ENCODE measurements at places on chromosomes 4 and X.

DNA sequence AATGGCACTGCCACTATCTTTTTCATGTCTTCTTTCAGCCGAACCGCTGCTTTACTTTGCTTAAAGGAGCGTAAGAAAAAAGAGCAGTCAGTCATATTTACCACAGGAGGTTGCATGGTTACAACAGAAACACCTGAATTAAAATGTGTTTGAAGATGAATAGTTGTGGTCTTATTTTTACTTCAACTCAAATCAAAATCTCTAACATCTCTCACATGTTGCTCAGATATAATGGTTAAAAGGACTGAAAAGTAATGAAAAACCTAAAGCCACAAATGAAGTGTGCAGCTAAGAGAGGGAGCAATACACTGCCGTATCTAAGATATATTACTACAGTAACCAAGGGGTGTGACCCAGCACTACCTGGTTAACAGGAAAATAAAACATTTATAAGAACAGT is 27.4 kb downstream of the FAM13A start:
- DNase-seq: no peak

DNA sequence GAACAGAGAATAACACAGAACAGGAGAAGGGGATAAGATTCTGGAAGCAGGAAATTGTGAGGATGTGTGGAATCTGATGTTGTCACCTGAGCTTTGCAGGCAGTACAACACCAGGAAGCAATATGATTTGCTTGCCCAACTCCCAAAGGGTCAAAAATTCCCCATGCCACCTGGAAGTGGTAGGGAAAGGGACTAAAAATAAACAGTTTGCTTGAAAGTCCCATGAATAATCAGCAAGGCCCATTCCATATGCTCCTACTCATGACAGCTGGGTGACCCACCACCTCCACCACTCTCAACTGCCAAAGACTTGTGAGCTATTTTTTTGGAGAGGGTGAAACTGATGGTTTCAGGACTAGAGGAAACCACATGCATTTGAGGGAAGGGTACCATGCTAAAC is 168.4 kb downstream of the KCNIP4 start:
- DNase-seq: no peak

DNA sequence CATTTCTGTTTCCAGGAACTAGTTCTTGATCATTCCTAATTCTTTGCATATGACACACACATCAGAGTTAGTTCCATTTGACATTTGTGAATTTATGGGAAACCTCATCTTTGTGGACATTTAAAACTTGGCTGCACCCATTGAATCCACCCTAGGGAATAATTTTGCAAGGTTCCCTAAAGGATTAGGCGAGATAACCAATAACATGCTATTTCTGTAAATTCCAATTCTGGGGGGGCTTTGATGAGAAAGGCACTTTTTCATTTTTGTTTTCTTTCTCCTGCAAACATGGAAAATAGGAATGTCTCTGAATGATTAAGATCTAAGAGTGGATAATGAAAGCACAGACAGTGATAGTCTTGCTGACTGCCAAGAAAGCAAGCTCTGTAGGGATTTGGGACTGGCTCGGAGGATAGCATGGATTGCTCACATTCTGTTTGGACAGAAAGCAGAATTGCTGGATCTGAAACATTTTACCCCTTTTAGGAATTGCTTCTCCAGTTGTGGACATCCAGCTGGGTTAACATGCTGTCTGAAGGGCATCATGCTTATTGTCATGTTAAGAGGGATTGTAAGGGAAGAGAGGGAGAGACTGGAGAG is 145.1 kb downstream of the NHS start:
- no peak for DNase-seq

DNA sequence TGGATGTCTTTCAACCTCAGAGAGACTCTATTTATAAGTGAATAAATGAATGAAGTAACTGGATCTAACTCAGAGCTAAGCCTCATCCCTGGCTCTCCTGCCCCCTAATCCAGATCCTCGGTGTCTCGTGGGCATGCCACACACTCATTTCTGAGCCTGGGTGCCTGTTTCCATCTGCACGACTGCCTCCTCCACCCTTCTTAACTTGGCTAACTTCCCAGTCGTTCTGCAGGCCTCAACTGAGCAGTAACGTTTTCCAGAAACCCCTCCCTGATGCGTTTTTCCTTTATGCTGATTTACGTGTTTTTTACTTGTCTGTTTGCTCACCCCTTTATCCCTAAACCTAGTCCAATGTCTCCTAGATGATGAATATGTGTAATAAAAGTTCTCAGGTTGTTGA is 186.9 kb upstream of the HS3ST1 start:
- DNase-seq: no peak

DNA sequence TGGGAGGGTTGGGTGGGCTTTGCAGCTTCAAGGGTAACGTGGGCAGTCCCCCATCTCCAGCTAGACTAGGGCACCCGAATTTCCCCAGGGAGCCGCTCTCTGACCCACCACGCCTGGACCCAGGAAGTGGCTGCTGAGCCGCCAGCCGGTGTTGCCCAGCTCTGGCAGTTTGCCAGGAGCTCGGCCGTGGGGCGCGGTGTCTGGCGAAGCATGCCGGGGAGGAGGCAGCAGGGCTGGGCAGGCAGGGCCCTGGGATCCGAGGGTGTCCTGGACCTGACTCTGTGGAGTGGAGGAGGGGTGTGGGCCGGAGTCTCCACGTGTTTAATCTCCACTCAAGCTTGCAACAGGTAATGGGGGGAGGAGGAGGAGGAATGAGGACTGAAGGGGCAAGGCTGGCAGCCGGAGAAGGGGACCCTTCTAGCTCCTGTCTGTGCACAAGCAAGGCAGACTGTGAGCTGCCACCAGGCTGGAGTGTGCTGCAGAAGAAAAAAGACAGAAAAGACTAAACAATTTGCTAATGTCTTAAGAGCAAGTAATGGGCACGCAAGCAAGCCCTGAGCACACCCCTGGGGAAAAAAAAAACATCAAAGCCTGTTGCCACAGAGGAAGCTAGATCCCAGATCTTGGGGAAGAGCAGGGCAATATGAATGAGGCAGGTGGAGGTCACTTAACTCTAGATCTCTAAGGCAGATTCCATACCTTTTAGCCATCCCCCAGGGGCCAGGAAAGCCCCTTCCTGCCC is 2.4 kb downstream of the LONRF3 start:
- peak; percentile 61 for DNase-seq

DNA sequence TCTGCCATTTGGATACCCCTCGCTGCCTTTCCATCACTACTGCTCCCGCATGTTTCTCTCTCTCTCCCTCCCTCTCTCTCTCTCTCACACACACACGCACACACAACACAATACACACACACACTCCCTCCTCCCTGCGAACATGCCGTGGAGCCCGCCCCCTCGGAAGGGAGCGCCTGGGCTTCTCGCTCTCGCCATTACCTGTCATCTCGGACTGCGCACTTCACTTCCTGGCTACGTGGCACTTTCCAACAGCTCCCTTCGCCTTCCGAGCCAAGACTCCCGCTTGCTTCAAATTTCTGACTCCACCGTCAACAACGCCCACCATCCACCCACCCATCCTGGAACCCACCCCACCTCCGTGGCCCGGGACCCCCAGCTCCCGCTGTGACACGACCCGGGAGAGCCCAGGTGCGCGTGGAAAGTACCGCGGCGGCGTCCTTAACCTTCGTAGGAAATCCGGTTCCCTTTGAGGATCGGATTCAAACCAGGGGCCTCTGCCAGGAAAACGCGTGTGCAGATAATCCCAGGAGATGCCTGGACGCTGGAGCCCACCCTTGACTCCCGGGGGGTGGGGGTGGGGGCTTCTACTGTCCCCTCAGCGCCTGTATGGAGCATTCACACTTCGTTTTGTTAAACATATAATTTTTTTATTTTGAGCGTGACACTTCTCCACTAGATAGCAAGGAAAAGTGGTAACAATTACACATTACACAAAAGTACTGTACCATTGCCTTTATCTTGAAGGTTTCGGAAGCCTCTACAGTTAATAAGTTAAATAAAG is 12.5 kb downstream of the ARX start:
- no peak for DNase-seq

GRCh38 chr4:184479516-184479950 is 5.2 kb upstream of the IRF2 start:
- no peak for DNase-seq

- DNase-seq: no peak
Measured at GRCh38 chr4:98470831-98471230, 187.6 kb downstream of the TSPAN5 start.

GRCh38 chrX:42944381-42944998 is 166.5 kb upstream of the PPP1R2C start:
- DNase-seq: no peak

DNA sequence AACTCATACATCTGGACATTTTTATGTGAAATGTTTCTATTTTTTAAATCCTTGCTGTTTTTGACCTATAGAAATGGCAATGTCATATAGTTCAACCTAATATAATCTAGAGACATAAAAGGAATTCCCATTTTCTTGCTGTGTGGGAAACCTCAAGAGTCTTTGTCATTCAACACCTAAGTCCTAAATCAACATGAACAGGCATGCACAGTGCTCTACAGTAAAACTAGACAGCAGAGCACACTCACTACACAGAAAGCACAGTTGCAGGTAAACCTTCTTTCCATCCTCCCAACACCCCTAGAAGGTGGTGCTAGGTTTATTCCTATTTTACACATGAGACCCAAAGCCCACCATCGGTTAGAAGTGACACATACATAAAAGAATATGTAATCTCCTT is 79.1 kb upstream of the C1QTNF7 start:
- DNase-seq: no peak

DNA sequence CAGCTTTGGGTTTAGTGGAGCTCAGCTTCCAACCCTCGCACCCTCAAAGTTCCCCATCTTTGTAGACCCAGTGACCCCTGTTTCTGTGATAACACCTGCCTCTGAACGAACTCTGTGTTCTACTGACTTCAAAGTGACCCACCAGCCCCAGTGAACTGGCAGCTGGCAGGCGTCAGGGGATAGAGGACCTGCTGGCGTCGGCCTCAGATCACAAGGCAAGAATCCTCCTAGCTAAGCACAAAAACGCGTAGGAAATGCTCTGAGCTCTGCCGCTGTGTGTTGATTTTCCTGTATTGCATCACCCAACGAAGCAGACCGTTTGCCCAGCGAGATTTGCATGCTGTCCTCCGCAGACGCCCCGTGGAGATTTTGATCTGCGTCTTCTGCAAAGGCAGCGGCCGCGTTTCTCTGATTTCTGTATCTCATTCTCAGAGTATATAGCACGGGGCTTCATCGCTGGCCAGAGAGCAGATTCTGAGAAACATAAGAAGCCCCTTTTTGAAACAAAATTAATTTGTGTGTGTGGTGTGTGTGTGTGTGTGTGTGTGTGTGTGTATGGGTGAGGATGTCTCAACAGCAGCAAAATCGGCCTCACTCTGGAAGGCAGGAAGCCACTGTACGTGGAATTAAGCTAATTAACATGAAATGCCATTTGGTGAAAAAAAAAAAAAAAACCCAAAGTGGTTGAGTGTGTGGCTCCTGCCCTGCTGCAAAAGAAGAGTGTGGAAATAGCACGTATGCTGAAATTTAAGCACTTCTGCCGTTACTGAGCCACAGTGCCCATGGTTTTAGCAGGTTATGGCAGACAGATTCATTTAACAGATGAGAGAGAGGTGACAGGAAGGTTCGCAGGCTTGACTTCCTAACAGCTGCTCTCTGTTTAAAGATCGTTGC is 29.2 kb upstream of the ASMTL start:
- DNase-seq: no peak

DNA sequence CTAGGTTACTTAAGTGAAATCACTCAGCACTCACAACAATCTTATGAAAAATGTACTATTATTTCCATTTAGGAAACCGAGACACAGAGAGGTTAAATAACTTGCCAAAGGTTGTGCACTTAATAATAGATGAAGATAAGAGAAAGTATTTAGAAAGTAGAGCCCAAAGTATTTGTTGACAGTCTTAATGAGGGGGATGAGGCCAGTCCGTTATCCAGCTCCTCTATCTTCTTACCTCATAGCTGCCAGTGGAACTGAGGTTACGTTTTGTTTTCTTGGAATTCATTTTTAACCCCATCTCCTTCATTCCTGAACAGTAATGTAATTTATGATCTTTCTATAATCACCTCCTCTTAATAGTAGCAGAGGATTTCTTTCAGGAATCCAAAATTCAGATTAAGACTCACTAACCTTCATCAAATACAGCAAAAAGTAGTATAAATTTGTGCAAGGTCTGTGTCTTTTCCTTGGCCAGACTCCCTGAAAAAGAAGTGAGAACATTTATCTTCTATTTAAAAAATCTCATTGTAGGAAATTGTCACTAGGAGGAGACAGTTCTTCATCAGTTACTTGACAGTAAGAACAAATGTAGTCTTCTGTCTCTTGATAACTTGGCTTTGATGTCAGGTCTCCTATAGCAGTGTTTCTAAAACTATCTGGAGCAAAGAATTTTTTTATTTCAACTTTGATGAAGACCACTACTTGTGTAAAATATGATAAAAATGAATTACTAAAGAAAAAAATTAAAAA is 35.5 kb downstream of the F8 start:
- no peak for DNase-seq

DNA sequence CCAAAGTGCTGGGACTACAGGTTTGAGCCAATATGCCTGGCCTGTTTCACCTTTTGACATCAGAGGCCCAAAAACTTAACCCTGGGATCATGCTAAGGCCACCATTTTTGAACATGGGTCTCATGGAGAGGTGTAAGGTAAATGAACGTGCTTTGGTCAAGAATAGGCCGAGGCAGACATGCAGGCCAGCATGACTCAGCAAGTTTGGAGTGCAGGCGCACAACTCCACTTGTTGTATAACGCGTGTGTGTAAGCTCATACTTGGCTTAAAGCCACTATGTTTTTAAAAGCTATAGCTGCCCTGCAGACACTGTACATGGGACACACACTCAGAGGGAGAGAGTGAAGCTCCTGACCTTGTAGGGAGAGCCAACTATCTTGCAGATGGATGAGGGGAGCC is 43.8 kb upstream of the HPSE start:
- no peak for DNase-seq

GRCh38 chrX:131068945-131069719 is 11.0 kb downstream of the ARHGAP36 start:
- DNase-seq: no peak

DNA sequence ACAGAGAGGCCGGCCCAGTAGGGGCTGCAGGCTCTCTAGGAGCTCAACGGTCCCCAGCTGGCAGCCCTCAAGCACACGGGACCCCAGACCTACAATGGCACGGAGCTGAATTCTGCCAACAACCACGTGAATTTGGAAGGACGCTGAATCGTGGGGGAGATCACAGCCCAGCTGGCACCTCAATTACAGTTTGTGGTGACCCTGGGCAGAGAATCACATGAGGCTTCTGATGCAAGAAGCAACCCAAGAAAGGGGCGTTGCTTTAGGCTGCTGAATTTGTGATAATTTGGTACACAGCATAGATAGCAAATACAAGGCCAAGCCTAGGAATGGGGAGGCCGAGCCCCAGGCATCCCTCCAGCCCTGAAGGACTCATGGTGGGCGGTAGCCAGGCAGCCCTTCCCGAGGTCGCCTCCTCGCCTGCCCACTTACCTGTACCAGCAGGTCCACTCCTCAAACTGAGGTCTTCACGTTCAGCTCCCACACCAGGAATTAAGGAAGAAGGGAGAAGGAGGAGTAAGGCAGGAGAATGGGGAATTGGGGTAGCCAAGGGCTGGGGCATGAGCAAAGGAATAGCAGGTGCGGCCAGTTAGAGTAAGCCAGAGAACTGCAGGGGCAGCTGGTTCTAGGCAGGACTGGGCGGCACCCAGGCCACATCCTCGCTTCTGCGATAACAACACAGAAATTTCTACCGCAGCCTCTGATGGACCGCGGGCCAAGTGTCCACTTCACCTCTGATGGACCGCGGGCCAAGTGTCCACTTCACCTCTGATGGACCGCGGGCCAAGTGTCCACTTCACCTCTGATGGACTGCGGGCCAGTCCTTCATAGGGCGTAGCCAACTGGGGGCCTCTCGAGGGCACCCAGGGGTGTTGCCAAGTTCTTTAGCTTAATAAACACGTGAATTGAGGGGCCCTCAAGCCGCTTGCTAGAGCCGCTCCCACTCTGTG is 23.4 kb upstream of the HTRA3 start:
- DNase-seq: no peak
